ENCODE measurements at places on chromosomes 4 and X.

- no peak overlapping the region for H3K27ac ChIP-seq
- H3K4me1 ChIP-seq, result no peaks in the 10 kb centered on the region
- H3K36me3 ChIP-seq, result no peaks in the 10 kb centered on the region
- no peak overlapping the region for H3K4me3 ChIP-seq
Measured at GRCh38 chrX:817759-818300, 187.2 kb downstream of the SHOX start.

DNA sequence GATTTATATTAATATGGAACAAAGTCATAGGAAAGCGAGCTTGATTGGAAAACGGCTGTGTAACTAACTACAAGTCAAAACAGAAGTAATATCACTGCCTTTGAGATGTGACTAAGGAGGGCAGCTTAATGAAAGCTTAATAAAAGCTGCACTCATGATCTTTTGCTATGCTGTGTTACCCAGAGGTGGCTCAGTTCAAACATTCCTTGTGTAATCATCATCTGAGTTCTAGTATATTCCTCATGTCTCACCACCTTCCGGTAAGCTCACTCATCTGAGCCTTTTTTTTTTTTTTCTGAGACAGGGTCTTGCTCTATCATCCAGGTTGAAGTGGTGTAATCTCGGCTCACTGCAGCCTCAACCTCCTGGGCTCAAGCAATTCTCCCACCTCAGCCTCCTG is 5.0 kb downstream of the GRPEL1 start:
- peaks cover 58% of the 10 kb centered on the region for H3K36me3 ChIP-seq
- peaks cover 5% of the 10 kb centered on the region for H3K4me1 ChIP-seq
- DNase-seq, result no peak

DNA sequence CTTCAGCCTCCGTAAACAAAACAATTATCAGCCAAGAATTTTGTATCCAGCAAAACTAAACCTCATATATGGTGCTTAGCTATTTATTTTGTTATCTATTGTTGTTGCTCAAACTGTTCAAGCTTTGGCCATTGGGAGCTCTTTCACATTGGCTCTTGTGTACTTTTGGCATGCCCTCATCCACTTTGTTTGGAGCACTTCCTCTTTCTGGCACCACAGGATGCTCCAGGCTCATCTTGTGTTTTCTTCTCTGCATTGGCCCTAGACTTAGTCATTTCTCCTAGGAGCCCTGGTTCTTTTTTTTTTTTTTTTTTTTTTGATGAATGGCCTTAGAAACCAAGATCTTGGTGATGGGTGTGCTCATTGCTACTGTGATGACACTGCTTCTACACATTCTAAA is 74.5 kb downstream of the DIPK2B start:
- no peak for DNase-seq
- H3K36me3 ChIP-seq, result no peaks in the 10 kb centered on the region
- no peaks in the 10 kb centered on the region for H3K27me3 ChIP-seq
- H3K4me1 ChIP-seq, result no peaks in the 10 kb centered on the region

DNA sequence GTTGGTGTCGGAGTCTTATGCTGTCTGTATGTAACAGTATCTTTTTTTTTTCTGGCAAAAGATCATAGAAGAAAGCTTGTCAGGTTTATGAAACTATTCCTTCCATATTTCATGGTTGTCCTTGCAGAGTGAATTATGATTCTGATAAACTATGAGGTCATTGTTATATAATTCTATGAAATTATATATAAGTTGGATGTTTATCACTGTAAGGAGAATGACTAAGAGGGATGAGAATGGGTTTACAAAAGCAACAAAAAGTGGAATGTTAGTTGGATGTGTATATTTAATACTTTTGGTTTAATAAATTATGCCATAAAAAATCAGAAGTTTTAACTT is 43.1 kb downstream of the RAPGEF2 start:
- no peak overlapping the region for H3K4me3 ChIP-seq
- no peaks in the 10 kb centered on the region for H3K4me1 ChIP-seq
- DNase-seq, result no peak
- no peaks in the 10 kb centered on the region for H3K36me3 ChIP-seq
- H3K27ac ChIP-seq, result no peak overlapping the region

DNA sequence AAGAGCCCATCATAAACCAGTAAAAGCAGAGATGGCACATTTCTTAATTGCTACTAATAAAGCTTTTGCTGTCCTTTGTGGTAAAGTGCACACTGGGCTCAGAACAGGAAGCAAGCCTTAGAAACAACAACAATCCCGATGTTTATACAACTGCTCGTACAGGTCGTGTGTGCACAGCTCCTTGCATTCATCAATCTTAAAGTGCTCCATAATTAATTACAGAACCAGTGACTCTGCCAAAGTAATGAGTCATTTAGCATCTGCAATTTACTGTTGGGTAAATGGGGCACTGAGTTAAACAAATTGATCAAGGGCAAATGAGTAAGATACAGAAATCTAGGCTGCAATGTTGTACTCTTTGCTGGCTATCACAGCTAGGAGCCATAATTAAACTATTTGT is 61.3 kb upstream of the TXK start:
- H3K27me3 ChIP-seq, result no peaks in the 10 kb centered on the region
- H3K4me1 ChIP-seq, result no peaks in the 10 kb centered on the region
- no peaks in the 10 kb centered on the region for H3K36me3 ChIP-seq

DNA sequence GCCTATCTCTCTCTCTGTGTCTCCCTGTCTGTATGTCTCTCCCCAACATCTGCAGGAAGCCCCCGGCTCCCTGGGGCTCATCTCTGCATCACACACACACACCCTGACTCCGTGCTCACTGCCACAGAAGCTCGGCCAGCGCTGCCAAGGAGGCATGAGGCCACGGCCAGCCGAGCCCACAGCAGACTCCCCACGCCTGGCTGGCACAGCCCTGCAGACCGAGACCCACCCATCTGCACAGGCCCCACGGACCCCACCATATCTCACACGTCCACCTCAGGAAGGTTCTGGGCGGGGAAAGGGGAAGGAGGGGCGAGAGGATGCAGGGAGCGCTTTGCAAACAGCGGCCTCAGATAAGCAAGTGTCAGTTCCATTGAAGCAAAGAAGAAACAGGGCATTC is 28.5 kb upstream of the SLC25A6 start:
- H3K27ac ChIP-seq, result no peak overlapping the region
- no peak overlapping the region for H3K4me3 ChIP-seq
- no peak for DNase-seq
- no peaks in the 10 kb centered on the region for H3K4me1 ChIP-seq
- no peaks in the 10 kb centered on the region for H3K27me3 ChIP-seq

DNA sequence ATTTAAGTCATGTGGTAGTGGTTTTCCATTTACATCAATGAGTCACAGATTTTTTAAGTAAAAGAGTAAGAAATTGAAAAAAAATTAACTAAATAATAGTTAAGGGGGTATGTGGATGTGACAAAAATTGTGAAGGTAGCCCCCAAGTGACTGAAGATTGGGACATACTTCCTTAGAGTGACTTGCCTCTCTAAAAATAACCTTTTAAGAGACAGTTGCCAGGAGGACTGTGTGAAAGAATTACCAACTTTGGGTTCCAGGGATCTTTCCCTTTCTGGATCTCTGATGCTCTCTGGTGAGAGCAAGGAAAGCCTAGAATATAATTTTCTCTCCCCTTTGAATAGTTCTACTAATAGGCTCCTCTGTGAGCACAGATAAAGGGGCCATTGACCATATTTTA is 42.7 kb downstream of the NHSL2 start:
- H3K4me1 ChIP-seq, result peaks cover 3% of the 10 kb centered on the region
- no peaks in the 10 kb centered on the region for H3K27me3 ChIP-seq
- H3K36me3 ChIP-seq, result no peaks in the 10 kb centered on the region
- no peak overlapping the region for H3K27ac ChIP-seq
- DNase-seq, result no peak
- H3K4me3 ChIP-seq, result no peak overlapping the region

DNA sequence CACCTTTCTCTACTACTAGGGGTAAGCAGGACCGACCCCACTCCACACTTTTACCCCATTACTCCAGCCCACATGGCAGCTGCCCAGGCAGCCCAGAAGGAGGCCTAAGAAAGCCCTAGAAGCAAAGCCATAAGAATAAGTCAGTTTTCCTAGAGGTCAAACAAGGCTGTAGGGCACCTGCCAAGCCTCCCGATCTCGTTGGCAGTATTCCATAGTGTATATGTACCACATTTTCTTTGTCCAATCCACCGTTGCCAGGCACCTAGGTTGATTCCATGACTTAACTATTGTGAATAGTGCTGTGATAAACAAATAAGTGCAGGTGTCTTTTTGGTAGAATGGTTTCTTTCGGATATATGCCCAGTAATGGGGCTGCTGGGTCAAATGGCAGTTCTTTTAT is 54.2 kb downstream of the RHOXF2B start:
- H3K4me1 ChIP-seq, result no peaks in the 10 kb centered on the region
- no peak overlapping the region for H3K27ac ChIP-seq
- H3K4me3 ChIP-seq, result no peak overlapping the region
- no peaks in the 10 kb centered on the region for H3K36me3 ChIP-seq
- H3K27me3 ChIP-seq, result no peaks in the 10 kb centered on the region
- no peak for DNase-seq

- no peak overlapping the region for H3K4me3 ChIP-seq
- no peaks in the 10 kb centered on the region for H3K36me3 ChIP-seq
- no peaks in the 10 kb centered on the region for H3K4me1 ChIP-seq
- DNase-seq, result no peak
Measured at GRCh38 chr4:52836120-52836519, 26.0 kb upstream of the RASL11B start.

- no peaks in the 10 kb centered on the region for H3K27me3 ChIP-seq
- no peak overlapping the region for H3K4me3 ChIP-seq
- no peaks in the 10 kb centered on the region for H3K36me3 ChIP-seq
- DNase-seq, result no peak
- no peaks in the 10 kb centered on the region for H3K4me1 ChIP-seq
- no peak overlapping the region for H3K27ac ChIP-seq
Measured at GRCh38 chr4:56245547-56246232, 141.6 kb downstream of the AASDH start.

- H3K4me3 ChIP-seq, result no peak overlapping the region
- no peak overlapping the region for H3K27ac ChIP-seq
- no peak for DNase-seq
- no peaks in the 10 kb centered on the region for H3K27me3 ChIP-seq
- H3K4me1 ChIP-seq, result no peaks in the 10 kb centered on the region
- no peaks in the 10 kb centered on the region for H3K36me3 ChIP-seq
Measured at GRCh38 chr4:110853242-110853641, 230.4 kb upstream of the PITX2 start.

Measured in ascending aorta (tissue), 2 donors.